ENCODE measurements at places on chromosomes 4 and X. TPM values are rescaled to one million over a fixed set of nuclear protein-coding genes. Genes with fewer than 3 reads are reported as not detected.

- DNase-seq = no peak
Observed at GRCh38 chrX:68757331-68757730, 71.5 kb upstream of the EFNB1 start.

GRCh38 chr4:84738622-84739021, 155.7 kb downstream of the CDS1 start:
- no peak for DNase-seq

DNA sequence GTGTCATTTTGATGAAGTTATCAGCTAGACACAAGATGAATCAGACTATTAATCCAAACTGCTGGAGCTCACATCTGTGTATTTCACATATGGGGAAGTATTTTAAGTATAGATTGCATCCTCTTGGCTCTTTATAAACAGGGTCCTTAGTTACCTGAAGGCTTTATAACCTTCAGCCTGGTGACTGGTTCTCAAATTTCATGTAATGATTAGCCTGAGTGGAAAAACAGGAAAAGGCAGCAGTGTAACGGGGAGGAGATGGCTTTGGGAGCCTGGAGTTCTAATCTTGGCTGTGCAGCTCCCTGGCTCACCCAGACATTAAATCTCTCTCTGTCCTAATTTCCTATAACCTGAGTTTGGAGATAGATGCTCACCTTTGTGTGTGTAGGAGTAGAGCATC, 103.8 kb upstream of the HPF1 start:
- DNase-seq = no peak

- no peak for DNase-seq
Observed at GRCh38 chr4:10207116-10207515, 90.5 kb upstream of the WDR1 start.

GRCh38 chrX:119101168-119101567, 26.4 kb downstream of the KIAA1210 start:
- no peak for DNase-seq

DNA sequence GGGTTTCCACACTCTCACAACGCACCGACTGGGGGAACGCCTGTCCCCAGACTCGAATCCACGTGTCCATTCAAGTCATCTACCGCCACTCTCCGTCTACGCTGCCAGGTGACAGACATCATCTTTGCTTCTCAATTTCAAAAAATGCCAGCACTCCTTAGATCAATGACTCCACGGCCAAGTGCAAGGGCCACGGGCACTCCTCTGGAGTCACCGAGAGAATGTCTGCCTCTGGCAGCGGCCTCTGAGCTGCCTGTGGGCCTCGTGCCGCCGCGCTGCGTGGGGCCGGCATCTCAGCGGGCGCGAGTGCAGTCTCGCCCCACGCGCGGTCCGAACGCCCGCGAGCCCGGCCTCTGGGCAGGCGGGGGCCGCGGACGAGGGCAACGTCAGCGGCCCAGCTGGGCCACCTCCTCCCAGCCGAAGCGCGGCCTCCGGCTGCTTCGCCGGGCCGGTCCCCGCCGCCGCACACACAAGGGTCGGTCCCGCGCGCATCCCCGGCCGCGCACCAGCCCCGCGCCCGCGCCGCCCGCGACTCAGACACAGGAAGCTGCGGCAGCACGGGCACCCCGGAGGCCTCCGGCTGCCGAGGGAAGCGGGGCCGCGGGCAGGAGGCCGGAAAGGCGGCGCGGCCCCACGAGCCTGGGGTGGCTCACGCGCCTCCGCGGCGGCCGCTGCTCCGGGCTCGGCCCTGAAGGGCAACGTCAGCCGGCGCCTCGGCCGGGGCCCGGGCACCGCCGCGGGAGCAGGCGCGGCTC, 450 bp downstream of the ACSL1 start:
- DNase-seq = peak; percentile 26

DNA sequence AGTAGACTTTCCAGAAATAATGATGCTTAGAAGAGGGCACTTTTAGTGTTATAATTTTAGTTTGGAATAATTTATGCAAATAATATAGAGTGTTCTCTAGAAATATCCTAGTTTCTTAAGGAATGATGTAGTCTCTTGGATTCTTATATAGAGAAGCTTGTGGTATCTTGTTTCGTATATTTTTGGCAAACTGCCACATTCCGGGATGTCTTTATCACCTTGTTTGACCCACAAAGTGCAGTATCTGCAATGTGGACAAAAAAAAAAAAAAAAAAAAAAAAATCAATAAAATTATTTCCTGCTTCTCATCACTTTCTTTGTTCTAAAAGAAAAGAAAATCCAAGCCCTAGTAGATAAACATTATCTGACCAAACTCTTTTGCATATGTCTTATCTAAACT, 1577.7 kb upstream of the TENM3 start:
- DNase-seq = peak; percentile 48

DNA sequence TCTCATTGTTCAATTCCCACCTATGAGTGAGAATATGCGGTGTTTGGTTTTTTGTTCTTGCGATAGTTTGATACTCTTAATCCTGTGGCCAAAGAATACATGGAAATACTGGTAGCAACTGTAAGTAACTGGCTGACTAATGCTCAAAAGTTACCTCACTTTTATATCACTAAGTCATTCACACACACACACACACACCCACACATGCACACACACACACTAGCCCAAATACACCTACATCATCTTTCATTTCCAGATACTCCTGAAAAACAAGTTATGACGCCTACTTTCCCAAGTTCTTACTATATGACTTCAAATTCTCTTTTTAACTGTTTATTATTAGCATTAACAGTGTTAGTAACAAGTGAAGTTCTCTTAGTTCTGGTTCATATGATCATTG, 101.3 kb downstream of the DCHS2 start:
- DNase-seq = no peak

GRCh38 chr4:113504422-113504821, 257.1 kb downstream of the CAMK2D start:
- DNase-seq = no peak

DNA sequence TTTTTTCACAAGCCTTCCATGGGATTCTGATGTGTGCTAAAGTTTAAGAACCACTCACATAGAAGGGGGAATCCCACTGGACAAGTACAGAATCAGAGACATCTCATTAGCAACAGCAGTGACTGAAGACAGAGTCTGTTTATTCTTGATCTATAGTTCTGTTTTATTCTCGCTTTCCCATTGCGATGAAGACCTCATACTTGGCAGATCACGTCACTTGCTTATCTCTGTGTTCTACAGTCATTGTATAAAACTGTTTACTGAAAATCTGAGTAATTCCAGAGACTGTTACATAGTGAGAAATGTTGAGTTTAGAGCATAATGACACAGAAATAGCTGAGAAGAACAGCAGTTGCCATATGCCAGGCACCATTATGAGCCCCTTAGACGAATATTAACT, 185.5 kb downstream of the PTTG2 start:
- no peak for DNase-seq

GRCh38 chr4:76993787-76994641, 44.5 kb downstream of the SEPTIN11 start:
- no peak for DNase-seq

DNA sequence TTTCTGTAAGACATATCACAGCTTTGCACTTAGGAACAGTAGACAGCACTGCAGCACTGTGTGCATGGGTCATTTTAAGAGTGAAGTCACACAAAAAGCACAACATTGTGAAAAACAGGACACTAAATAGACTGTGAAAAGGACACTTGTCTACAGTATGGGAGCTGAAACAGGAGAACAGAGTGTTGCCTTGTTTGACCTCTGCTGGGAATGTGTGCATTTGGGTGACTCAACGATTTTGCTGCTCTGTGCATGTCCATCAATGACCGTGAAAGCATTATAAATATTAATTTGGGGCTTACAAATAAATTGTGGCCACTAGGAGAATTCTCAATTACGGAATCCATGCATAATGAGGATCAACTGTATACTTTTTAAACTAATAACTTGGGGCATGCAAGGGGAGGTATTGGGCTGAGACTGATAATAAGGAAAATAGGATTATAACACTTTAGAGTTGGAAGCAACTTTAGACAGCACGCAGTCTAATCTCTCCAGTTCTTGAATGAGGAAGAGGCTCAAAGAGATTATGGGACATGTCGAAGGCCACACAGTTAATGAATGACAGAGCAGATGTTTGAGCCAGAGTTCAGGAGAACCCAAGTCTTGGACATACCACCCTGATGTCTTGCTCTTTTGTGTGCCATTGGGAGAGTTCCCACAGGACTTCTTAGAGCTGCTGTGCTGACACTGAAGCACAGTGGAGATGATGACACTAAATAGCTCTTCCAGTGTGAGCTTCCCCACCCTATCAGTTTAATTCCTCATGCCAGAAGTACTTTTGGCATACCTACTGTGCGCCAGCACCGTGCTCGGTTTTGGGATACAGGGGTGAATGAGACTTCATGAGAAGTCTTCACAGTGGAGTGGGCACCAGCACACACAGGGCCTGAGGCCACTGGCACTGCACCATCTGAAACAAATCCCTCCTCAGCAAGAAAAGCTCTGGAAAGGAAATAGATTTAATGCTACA, 79.3 kb downstream of the FRAS1 start:
- DNase-seq = no peak

DNA sequence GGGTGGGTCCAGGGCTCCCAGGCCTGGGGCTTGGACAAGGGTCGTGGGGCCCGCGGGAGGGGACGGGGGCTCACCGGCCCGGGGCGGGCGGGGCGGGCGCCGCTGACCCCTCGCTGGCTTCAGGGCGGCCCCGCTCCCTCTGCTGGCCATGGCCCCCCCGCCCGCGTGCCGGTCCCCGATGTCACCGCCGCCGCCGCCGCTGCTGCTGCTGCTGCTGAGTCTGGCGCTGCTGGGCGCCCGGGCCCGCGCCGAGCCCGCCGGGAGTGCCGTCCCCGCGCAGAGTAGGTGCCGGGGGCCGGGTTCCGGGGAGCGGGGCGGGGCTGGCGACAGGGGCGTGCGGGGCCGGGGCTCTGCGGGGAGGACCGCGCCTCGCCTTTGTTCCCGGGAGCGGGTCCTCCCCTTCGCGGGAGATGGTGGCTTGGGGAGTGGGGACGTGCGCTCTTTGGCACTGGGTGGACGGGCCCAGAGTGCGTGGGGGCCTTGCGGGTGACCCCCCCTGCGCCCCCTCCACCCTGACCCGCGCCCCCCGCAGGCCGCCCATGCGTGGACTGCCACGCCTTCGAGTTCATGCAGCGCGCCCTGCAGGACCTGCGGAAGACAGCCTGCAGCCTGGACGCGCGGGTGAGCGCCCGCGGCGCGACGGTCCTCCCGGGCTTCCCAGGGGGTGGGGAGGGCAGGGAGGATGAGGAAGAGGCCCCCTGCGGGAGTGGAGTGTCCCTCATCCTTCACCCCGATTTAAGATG, 16.8 kb upstream of the NAT8L start:
- peak; percentile 33 for DNase-seq

DNA sequence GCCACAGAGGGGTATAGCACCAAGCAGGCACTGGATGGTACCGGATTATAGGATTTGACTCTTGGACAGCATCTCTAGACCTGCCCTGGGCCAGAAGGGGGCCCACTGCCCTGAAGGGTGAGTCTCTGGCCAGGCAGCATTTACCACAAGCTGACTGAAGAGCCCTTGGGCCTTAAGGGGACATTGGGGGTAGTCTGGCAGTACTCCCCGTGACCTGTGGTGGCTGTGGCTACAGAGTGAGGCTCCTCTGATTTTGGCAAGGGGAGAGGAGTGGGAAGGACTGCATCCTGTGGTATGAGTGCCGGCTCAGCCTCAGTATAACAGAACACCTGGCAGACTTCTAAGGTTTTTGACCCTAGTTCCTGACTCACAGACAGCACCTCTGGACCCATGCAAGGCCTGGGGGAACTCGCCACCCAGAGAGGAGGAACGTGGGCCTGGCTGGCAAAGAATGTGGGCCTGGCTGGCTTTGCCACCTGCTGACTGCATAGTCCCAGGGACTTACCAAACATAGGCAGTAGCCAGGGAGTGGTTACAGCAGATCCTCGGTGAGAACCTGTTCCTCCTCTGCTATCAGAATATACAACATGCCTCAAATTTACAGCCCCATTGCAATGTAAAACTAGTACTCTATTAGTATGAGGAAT, 48.1 kb downstream of the ABCB7 start:
- no peak for DNase-seq

- DNase-seq = no peak
Observed at GRCh38 chrX:147894366-147894963, 17.3 kb upstream of the FMR1 start.

DNA sequence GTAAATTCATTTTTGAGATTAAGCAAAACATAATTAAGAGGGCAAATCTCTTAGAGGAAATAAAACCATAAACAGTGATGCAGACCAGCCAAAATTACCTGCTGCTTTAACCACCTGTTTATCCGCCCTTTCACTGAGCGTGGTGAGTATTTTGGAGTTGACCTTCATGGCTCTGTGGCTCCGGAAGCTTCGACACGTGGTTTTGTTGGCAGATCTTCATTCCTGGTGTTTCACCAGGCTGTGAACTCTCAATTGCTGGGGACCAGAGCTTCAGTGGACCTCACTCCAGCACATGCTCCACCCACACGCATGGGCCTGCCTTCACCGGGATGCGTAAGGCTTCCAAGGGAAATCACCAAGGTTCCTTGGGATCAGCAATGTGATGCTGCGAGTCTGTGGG, 83.8 kb downstream of the FHDC1 start:
- DNase-seq = no peak

DNA sequence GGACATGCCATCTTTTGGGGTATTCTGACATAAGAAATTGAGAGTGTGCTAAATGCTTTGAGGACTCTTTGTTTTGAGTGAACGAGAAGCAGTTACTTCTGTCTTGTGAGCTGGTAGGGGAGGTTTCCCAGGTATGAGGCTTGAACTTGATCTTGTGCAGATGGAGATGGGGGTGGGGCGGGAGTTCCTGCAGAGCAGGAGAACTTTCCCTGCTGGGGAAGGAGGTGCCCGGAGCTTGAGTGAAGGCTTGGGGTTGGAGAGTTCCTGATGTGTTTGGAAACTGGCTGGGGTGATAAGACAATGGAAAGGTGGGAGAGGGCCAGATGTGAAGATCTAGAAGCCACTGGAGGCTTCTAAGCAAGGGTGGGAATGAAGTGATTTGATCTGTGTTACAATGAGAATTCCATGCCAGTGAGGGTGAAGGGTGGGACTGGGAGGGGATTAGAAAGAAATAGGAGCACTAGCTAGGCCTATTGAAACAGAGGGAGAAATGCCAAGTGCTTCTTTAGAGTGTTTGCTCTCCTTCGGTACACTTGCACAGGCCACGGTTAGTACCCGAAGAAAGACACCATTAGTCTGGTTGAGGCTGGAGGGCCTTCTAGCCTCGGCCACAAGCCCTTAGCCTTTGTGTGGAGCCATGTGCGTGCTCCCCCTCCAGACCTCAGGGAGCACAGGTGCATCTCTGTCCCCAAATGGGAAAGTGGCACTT, 103.5 kb upstream of the STOX2 start:
- DNase-seq = no peak

The RPL9 gene
- 971 TPM for total RNA-seq

The DUSP9 gene
- total RNA-seq = 1.4 TPM

The KLHL13 gene
- 46.3 TPM for total RNA-seq

The SGMS2 gene
- total RNA-seq = 4.3 TPM

The TCEAL6 gene
- not detected for total RNA-seq

The BTK gene
- not detected for total RNA-seq

The RADX gene
- total RNA-seq = not detected

The NCBP2L gene
- total RNA-seq = not detected
